ENCODE measurements at places on chromosomes 16 and 17. TPM values are rescaled to one million over a fixed set of nuclear protein-coding genes. Genes with fewer than 3 reads are reported as not detected.

- no peak for DNase-seq
Observed at GRCh38 chr16:56977823-56978430, 11.4 kb upstream of the NLRC5 start.

PSMB10 gene
- 61.7 TPM for total RNA-seq

DNA sequence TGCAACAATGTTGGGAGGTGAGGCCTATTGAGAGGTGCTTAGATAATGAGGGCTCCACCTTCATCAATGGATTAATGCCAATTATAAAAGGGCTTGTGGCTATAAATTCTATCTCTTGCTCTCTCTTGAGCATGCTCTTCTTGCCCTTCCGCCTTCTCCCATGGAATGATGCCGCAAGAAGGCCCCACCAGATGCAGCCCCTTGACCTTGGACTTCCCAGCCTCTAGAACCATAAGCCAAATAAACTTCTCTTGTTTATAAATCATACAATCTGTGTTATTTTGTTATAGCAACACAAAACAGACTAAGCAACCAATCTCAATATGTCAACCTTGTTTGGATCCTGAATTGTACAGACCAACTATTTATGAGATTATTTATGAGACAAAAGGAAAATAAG is 20.0 kb downstream of the MYH10 start:
- no peak for DNase-seq

- DNase-seq, result no peak
Observed at GRCh38 chr16:14965328-14965727, 9.5 kb upstream of the PDXDC1 start.

SMTNL2 gene
- total RNA-seq, result 1.9 TPM

DNA sequence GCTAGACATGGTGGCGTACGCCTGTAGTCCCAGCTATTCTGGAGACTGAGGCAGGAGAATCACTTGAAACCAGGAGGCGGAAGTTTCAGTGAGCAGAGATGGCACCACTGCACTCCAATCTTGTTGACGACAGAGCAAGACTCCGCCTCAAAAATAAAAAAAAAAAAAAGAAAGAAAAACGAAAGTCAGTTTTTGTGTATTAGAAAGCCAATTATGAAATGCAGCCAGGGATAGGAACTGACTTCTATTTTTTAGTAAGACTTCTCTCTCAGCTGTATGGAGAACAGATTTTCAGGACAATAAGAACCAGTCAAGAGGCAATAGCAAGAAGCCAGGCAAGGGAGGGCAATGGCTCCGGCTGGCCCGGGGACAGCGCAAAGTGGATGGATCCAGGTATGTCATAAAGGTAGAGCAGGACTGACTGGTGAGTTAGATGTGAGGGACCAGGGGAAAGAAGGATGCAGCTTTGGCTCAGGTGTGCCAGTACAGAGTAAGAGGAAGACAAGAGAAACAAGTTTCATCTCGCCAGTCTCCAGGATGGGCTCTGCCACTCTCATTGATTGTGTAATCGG is 12.5 kb upstream of the CCL1 start:
- no peak for DNase-seq

DNA sequence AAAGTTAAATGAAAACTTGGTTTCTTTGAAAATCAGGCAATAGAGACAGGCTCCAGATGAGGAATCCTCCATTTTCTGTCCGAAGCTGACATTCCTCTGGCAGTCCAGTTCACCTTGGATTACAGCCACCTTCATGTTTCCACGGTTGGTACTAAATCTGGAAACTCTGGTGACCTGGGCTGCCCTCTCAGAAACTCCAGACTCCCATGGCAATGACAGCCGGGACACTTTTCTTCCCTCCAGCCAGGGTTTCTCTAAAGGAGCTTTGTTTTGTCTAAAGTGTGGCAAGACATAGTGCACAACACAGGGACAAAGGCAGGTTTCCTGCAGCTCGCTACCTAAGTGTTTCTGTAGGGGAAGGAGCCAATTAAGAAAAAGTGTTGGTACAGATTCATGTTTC is 36.0 kb downstream of the CLUAP1 start:
- DNase-seq, result no peak

RHBDF1 gene
- total RNA-seq, result 185 TPM

GRCh38 chr17:8887834-8888703 is 20.6 kb upstream of the PIK3R6 start:
- peak; percentile 51 for DNase-seq

TSPOAP1 gene
- total RNA-seq, result 68.8 TPM

MMP25 gene
- total RNA-seq, result not detected

- no peak for DNase-seq
Observed at GRCh38 chr16:61820398-61820797, 215.8 kb downstream of the CDH8 start.

DNA sequence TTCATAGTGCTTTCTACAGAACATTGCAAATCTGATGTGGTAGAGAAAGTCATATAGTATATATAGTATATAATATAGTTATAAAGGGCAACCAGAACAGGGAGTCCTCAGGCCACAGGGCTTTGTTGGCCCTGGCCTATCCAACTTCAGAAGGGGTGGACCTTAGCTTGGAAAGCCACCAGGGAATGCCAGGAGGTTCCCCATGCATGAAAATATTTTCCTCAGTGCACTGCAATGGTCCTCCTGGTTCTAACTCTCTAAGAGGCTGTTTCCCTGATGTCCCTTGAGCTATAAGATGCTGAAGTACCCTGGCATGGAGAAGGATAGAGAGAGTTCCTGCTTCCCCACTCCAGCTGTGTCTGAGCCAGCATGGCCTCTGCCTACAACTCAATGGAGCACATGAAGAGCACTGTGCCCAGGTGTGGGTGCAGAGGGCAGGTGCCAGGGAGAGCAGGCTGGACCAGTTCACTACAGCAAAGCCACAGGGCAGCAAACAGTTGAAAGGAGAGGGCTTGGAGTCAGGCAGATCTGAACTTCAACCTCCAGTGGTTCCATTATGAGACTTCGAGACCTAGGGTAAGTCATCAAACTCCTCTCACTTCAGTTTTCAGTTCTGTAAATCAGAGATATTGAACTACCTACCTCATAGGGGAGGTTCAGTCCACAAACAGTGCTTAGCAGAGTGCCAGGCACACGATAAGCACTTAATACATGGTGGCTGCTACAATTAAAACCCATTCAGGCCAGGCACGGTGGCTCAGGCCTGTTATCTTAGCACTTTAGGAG is 183.1 kb downstream of the SALL1 start:
- DNase-seq, result no peak

DNA sequence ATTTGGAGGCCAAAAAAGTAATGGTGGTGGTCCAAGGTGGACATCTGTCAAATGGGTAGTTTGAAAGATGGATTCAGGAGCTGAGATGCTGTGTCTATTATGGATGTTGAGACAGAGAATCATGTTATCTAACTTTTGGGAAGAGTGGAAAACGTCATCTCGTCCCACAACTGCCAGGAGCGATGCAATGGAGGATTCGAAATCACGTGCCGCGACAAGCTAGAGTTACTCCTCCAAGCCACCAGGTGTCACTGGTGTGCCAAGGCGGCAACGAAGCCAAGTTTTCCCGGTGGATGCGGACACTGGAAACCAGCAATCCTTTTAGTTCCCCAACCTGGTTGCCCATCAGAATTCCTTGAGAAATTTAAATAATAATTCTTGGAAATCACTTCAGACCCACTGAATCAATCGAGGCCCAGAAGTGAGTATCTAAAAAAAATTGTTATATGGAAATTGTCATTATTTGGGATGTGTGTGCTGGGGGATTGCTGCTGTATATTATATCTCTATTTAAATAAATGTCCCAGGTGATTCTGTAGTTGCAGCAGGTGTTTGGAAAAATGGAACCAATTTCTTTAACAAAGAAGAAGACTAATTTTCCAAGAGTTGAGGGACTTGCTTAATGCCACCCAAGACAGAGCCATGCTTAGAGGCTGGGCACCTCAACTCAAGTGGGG is 206.1 kb downstream of the HAPSTR1 start:
- peak; percentile 28 for DNase-seq

Measured in stomach (tissue), 19 donors.